Stimulated activated CD8-positive, alpha-beta memory T cell treated with anti-CD3 and anti-CD28 coated beads, Interleukin-15, amount 100 ng/mL, for 48 hours (primary cell): ENCODE measurements at places on chromosomes 7 and 10.

- DNase-seq: no peak
These were observed 482 bp upstream of the ACTR3C start for GRCh38 chr7:150323682-150324372.

DNA sequence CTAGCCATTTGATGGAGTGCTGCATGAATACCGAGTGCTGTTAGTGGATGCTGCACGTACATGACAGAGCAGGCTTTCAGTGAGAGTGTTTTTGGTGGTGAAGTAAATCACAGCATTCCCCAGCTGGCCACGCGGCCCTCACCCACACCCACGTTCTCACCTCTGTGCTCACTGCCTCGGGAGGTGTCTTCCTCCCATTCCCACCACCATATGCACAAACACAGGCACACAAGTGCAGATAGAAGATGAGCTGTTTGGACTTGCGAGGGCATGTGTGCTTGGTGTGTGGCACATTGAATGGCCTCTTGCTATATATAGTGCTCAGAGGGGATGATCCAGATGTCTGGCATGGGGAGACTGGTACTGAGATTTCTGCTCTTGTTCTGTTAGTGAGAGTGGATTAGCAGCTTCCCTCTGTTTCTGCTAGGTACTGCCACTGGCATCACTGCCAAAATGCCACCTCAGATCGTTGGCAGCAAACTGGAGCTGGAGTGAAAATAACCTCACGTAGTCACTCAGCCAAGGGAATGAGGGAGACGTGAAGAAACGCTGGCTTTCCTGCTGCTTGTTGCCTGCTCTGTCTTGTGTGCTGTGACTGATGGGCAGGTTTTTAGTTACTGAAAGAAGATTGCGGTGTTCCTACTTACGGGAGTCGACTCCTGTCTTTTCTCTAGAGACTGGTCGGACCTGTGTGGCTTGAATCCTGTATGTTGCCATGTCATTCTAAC, 19.1 kb downstream of the DNAJB6 start:
- DNase-seq: no peak

GRCh38 chr7:110311556-110311955, 779.4 kb upstream of the LRRN3 start:
- DNase-seq: no peak

GRCh38 chr10:85946713-85947326, 419.8 kb downstream of the GRID1 start:
- no peak for DNase-seq

DNA sequence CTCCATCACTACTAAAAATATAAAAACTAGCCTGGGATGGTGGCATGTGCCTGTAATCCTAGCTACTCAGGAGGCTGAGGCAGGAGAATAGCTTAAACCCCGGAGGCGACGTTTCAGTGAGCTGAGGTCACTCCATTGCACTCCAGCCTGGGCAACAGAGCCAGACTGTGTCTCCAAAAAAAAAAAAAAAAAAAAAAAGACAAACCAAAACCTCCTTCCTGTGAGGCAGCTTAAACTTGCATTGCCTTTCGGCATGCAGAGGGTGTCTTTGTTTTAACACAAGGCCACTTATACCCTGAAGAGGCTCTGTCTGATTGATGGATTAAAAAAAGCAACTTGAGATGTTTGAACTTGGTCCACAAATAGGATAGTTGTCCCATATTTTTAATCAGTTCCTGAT, 128.4 kb upstream of the RSU1 start:
- DNase-seq: no peak

DNA sequence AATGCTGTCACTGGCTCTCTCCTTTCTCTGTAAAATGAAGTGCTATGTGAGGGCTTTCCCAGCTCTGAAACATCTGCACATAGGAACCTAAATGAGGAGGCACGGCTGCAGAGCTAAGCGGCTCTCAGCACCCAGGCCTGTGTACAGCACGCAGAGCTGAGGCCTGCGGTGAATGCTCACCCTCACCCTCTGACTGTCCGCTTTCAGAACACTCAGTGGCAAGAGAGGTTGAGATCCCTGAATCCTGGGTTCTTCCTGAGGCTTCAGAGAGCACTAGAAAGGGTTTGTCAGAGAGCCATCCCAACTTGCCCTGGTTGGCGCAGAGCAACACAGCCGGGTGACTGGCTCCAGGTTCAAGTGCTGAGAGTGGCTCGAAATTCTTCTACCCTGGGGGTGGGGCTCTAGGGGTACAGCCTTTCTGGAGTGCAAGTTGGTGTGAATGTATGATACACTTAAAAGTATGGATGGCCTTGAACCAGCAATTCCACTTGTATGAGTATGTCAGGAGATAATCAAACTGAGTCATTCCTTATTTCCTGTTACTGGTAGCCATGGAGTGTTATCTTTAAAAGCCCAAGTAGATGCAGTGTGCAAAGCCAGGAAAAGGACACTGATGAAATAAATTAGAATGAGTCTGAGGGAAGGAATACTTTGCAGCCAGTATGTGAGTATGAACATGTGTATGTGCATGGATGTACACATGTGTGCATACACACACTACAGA, 1.7 kb upstream of the CCDC201 start:
- DNase-seq: no peak

GRCh38 chr10:9239298-9239697, 1184.8 kb downstream of the GATA3 start:
- no peak for DNase-seq

GRCh38 chr7:99127636-99128035, 16.3 kb downstream of the SMURF1 start:
- DNase-seq: no peak

DNA sequence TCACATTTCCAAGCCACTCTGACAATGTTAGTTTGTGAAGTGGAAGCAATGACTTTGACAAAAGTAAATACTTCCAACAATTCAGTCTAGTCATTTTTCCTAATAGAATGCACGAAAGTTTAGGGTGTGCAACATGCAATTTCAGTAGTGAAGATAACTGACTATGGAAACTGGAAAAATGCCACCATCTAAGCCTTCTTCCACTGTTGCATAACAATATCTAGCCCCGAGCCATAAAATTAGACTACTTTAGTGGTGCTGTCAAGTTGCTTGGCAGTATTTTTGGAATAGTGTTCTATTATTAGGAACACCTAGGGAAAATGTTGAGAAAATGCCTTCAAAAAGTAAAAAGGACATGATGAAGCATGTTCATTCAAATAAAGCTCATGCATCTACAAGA, 17.9 kb downstream of the SEMA3A start:
- DNase-seq: no peak

DNA sequence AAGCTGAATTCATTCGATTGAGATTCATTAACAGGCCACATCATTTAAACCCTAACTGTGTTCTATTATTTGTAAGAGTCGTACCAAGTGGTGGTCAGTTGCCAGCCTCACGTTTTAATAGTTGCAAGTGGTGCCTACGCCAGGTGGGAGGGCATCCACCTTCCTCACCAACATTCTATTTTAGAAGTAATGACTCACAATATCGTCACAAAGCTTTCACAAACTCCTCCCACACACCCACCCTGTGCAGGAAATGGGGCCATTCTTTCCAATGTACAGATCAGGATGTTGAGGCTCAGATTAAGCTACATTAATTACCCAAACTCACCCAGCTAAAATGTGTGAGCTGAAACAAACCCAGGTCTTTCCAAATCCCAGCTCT, 77.3 kb upstream of the SAMD8 start:
- peak; percentile 32 for DNase-seq

- no peak for DNase-seq
These were observed 739 bp upstream of the CCDC186 start for GRCh38 chr10:114174695-114175188.

- no peak for DNase-seq
These were observed 20.7 kb upstream of the SPOCK2 start for GRCh38 chr10:72108830-72109635.

DNA sequence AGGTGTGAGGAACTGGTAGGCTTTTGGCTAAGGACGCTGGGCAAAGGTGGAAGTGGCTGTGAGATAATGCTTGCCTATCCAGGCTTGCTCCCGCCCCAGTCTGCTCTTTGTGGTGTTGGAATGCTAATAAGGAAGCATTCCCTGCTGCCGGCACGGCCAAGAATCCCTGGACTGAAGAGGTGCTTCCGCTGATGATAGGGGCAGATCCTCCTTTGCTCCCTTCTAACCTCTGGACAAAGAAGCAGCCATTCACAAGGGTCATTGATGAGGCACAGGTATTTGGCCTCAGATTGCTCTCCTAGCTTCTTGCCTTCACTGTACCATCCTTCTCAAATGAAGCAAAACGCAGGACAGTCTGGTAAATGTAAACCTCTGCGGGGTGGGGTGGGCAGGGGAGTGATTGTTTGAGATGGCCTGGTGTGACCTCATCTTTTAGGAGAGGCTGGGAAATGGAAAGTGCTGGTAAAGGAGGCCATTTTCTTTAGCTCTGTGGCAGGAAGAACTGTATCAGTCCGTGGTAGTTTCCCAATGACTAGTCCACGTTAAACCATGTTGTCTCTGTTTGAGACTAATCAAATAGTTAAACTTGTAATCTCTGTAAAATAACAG, 1.7 kb downstream of the PGAM1 start:
- DNase-seq: no peak

DNA sequence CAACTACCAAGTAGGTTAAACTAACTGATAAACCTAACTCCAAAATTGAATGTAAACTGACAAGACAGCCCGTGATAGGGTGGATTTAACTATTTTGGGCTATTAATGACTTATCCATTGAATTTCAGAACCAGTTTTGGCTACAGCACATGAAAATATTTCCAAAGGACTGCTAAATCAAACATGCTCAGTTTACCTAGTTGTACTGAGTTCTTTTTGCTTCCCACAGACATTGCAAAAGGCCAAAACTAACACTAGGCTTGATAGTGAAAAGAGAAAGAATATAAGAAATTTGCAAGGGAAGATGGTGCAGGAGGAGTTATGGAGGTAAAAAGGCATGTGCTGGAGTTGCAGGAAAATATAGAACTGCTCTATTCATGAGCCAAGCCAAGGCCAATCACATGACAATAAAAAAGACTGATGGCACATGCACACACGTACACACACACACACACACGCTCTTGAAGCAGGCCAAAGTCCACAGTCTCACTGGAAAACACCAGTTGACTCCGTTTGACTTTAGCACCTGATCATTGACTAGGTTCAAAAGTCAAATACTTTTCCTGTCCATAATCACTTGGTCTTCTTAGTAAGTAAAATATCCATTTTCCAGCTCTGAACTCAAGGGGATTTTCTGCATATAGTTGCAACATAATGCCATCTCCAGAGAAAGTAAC, 76.0 kb upstream of the AGBL3 start:
- no peak for DNase-seq

DNA sequence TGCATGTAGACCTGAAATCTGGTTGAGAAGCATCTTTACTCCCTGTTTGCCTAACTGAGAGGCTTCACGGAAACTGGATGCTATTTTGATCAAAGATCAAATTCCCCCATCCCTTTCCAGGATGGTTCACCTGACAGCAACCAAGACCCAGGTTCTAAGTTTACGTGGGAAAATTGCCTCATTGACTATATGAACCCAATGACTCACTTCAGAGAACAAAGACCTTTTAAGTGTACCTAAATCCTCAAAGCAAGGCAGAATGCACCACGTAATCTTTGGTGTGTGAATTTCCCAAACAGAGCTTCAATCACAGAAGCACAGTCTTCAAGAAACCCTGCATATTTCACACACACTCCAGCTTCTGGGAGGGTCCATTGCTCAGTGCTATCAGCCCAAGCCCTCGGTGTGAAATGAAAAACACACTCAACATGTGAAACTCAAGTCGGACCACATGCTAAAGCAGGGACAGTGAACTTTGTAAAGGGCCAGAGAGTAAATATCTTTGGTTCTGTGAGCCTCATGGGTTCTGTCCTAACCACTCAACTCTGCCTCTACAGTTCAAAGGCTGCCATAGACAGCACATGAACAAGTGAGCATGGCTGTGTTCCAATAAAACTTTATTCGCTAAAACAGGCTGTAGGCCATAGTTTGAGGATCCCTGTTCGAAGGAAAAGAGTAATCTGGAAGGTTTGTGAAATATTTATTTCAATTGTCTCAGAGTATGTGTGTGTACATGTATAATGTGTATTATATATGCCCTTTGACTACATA, 275.6 kb upstream of the FOXK1 start:
- DNase-seq: no peak
